ENCODE measurements at places on chromosomes 4 and X. TPM values are rescaled to one million over a fixed set of nuclear protein-coding genes. Genes with fewer than 3 reads are reported as not detected.

DNA sequence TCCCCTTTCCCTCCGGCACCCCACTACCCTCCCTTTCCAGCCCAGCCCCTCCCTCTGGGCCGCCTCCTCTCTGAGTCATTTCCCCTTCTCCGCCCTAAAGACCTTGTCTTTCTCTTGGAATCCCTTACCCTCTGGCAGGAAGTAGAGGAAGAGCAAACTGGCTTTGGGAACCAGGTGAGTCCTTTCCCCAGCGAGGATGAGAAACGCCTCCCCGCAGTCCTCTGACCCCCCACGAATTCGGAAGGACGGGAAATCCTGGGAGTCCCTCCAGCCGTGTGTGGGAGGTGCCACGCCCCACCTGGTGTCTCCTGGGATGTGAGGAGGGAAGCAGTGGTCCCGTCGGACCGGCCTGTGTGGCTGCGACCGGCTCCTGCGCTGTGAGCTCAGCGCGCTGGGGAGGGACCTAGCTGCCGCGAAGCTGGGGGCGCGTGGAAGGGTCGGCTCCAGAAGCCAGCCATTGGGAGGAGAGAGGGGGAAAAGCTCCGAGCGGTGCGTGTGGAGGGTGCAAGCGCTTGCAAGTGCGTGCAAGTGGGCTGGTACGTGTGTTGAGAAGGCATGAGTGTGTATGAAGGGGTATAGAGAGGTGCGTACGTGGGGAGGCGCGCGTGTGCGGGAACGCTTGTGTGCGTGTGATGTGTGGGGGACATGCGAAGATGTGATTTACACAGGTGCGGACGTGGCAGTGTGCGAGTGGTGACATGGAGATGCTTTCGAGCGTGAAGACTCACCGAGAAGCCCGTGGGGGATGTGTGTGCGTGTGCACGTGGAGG, 46.3 kb downstream of the TEX13B start:
- DNase-seq = no peak

DNA sequence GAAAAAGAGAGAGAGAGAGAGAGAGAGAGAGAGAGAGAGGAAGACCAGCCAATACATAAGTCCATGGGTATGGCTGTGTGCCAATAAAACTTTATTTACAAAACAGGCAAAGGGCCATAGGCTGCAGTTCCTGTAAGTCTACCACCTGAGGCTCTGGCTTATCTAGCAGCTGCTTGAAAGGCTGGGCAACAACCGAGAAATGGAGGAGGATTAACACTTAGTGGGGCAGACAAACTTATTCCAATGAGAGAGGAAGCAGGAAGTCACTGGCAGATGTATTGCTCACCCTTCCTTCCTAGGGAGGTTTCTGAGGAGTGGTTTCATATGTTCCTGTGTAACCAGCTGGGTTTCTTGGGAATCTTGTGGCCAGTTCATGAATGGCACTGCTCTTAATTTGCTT, 4.7 kb upstream of the GPR143 start:
- no peak for DNase-seq

DNA sequence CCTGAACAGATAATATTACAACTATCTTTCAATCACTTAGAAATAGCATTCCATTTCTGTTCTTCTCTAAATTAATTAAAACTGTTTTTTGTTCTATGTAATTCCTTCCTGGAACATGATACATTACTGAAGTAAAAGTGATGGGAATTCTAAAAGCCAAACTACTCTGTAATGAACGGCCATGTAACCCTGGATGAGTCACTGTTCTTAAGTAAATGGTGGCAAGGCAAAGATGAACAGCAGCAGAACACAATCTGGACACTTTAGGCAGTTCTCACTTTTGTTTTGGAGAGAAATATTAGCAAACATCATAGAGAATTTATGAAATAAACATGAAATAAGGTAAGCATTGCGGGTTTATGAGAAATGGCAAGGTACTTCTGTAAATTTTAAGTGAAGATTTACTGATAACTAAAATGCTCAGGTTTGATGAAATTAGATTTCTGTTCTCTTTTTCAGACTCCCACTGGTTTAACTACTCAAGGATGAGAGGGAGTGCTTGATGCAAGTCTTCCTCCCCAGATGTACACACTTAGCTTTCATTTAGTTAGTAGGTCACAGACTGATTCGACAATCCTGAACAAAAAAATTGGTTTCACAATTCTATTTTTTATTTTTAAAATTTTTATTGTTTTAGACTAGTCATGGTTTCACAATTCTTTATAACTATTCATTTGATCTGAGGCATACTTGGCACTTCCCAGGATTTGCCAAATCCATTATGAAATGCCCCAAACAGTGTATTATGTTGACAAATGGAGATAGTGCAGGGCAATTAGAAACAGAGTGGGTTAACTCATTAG, 964 bp upstream of the GPR82 start:
- DNase-seq = no peak

DNA sequence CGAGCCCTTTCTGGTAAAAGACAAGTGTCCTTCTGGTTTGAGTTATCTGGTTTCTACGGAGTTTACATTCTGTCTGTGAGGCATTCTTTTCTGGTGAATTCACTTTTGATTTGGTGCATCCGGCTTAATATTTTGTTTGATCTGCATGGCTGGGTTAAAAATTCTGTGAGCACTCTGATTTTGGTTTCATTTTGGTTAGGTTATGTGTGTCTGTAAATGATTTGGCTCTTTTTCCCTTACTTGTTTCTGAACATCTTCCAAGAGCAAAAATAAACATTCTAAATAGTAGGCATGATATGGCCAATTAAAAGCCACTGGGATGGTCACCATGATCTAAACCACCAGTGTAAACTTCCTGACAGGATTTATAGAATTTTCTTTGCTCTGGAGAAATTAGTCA, 85.7 kb upstream of the PTPN13 start:
- DNase-seq = peak; percentile 43

- peak; percentile 5 for DNase-seq
These were observed 694 bp downstream of the OCRL start for GRCh38 chrX:129540722-129541184.

- DNase-seq = peak; percentile 46
These were observed 286.2 kb upstream of the TET2 start for GRCh38 chr4:104860238-104861123.

- DNase-seq = no peak
These were observed 425.2 kb downstream of the PCDH10 start for GRCh38 chr4:133574248-133574647.

- no peak for DNase-seq
These were observed 64.3 kb upstream of the GPR174 start for GRCh38 chrX:79080141-79080540.

DNA sequence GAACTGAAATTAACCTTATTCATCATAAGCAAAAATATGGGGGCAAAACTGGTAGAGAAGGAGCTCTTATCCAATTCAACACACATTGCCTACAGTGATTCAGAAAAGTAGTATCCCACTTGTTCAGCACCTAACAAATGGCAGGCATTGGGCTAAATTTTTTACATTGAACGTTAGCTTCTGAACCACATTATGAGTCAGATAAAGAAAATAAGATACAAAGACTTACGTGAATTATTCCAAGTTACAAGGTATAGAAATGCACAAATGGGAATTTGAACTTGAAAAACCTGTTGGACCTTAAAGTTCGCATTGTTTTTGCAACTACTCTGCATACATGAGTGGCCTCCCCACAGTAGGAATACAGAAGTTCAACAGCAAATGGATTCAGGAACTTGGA, 210.6 kb downstream of the LDB2 start:
- no peak for DNase-seq

DNA sequence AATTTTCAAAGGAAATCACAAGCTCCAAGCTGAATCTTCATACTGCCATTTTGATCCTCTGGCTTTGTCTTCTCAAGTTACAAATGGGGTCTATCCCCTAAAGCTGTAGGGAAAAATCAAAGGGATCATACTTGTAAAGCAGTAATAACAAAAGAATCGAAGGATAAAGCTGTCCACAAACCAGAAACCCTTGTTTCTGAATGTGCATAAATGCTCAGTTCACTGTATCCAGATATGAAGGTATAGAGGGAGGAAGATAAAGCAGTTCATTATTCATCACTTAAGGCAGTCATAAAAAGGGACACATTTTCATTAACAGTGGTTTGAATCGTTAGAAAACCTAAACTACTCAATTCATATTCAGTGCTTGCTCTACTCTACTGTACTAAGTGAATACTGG, 33.2 kb upstream of the RPS6KA6 start:
- no peak for DNase-seq

- DNase-seq = no peak
These were observed 262.7 kb downstream of the PDHA2 start for GRCh38 chr4:96102541-96103026.

DNA sequence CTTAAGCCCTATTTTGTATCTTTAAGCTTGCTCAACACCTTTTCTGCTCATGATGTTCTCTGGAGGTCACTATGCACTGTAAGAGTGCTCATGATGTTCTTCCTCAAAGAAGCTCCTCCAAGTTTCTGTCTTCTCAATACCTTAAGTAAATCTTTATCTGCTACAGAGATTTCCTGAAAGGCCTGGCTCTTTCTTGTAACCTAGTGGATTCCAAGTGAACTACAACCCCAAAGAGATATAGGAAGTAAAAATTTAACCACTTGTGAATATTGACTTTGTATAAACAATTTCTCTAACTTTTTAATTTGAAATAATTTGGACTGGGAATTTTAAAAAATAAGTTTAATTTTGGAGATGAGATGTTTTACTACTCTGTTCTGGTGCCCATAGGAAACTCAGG, 39.3 kb upstream of the XK start:
- no peak for DNase-seq

DNA sequence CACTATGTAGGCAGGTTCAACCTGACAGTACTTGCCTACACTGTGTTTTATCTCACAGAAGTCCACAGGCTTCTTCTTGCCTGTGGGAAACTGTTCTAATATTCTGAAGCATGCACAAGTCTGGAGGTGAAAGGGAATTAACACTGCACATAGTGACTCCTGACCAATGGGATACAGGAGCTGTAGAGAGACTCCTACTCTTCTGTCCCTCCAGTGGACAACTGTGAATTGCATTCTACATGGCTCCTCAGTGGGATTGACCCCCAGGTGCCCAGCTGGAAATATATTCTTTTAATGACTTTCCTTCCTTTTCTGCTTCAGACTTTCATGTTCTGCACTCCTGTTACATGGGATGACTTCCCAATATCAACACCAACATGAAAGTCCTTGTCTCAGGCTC, 8.2 kb upstream of the YIPF6 start:
- DNase-seq = peak; percentile 62

DNA sequence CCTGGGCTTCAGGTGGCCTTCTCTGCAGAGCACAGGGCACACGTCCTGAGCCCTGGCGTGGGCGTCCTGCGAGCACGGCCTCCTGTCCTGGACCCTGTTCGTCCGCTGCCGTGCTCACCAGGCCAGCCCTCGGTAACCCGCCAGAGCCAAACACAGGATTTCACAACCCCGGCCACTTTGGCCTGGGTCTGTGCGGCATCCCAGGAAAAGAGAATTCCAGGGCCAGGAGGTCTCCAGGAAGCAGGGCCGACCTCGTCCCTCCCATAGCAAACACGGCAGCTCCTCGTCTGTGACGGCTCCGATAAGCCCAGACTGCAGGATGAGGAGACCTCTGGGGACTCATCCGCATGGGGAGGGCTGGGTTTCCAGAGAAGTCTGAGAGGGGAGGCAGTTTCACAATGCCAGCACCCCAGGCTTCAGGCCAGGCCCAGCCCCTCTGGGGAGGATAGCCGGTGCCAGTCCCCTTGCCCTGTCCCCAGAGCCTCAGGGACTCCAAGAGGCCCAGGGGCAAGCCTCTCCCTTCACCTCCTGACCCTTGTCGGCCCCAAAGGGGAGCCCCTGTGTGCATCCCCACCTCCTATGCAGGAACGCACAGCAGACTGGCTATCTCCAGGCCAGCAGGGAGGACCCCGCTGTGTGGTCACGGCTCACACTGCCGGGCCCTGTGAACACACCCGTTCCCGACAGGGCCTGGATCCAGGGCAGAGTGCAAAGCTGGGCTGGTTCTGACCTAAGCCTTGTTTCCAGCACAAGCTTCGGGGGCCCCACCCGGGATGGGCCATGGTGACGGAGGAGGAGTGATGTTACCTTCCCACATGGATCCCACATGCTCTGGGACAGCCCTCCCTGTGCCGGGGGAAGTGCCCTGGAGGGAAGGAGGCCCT, 22.3 kb upstream of the HTRA3 start:
- DNase-seq = no peak

- DNase-seq = no peak
These were observed 73.7 kb downstream of the GABRA2 start for GRCh38 chr4:46316215-46316614.

DNA sequence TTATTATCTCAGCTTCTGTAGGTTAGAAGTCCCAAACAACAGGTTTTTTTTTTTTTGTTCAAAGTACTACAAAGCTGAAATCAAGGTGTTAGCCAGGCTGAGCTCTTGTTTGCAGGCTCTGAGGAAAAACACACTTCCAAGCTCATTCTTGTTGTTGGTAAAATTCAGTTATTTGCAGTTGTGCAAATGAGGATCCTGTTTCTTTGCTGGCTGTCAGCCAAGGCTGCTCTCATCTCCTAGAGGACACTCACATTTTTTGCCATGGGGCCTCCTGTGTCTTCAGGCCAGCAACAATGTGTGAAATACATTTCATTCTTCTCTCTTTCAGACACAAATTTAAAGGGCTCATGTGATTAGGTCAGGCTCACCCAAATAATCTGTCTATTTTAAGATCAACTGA, 60.3 kb upstream of the HSD17B10 start:
- peak; percentile 20 for DNase-seq

Gene SPP1
- total RNA-seq = 0.87 TPM

Gene KLF8
- not detected for total RNA-seq

Gene TACR3
- total RNA-seq = 5.3 TPM

Gene OTUD6A
- total RNA-seq = not detected

Gene BMP3
- 0.59 TPM for total RNA-seq

Gene SOX3
- not detected for total RNA-seq

Gene ARMCX2
- 172 TPM for total RNA-seq
